ENCODE measurements at places on chromosomes 12 and 14.

DNA sequence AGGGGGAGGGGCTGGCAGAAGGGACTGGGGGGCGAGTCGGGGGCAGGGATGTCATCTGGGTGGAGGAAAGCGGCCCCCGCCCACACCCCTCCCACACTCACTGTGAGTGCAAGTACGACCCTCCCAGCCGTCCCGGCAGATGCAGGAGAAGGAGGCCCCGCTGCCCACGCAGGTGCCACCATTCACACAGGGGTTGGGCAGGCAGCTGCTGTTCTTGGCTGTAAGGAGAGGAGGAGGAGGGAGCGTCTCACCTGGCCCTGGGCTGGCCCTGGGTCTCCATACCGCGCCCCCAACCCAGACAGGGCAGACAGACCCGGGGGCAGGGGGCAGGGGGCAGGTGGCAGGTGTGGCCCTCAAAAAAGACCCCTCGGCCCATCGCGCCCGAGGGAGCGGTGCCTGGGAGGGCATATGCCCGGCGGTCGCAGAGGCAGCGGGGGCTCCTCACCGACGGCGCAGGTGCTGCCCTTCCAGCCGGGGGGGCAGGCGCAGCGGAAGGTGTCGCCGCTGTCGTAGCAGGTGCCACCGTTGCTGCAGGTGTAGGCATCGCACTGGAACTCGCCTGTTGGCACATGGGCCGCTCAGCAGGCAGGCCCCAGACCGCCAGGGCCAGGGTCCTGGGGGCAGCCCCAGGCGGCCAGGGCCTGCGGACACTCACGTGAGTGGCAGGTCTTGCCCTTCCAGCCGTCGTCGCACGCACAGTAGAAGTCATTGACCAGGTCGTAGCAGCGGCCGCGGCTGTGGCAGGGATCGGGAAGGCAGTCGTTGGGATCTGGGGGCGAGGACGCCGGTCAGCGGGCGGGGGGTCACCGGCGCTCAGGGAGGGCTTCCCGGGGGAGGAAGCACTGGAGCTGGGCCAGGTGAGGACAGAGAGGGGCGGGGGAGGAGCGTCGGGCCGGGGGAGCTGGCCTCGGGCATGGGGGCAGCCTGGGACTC, 20.6 kb downstream of the JAG2 start:
- no peak for DNase-seq

DNA sequence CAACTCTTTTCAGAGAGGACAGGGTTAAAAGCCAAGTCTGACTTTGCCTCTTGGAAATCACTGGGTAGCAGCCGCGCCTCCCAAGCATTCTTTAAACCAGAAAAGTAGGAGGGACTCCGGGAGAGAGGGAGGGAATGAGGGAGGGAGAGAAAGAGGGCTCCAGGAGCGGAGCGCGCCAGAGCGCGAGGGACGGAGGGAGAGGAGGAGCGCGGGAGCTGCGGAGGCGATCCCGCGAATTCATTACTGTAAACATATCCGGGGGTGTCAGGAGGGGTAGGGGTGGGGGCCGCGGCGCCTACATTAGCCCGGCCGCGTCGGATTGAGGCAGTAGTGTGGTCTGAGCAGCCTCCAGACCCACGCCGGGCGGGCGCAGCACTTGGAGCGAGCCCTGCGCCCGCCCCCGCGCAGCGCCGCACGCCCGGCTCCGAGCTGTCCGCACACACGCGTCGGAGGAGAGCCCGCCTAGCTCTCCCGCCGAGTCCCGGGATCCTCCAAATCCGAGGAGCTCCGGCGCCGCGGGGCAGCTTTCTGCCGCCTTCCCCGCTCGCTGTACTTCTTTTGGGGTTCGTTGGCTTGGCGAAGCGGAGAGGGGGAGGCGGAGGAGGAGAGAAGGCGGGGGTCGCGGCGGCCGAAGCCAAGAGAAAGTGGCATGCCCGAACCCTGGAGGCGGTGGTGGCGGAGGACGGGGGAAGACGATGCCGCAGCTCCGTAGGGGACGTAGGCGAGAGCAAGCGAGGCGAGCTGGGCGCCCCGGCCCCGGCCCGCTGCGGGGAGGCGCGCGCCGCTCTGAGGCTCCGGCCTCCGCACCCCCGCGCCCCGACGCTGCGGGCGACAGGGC, 3.3 kb downstream of the FLRT2 start:
- DNase-seq: no peak

DNA sequence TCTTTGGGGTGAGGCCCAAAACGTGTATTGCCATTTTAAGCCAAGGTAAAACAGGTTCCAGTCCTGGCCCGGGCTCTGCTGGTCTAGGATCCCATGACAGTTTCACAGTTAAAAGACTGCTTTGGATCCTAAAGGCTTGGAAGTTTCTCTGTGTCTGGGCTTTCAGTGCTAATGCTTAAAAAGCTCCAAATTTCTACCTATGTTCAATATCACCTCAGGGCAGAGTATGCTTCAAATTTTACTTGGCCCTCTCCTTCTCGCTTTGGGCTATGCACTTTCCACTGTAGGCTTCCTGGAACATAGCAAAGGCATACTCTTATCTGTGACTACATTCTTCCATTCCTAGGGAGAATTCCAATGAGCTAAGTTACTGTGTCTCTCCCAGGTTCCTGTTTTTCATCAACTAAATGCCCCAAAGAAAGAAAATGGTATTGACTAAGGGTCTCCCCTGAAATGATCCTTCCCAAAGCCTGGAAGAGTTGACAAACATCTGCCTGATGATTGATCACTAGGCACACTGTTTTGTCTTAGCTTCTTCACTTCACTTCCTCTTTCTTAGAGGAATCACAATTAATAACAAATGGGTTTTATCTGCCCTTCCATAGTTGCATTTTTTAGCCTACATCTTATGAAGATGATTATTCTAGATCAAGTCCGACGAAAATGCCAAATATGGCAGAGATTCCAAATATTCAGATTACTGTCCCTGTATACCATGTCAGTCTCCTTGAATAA, 79.4 kb downstream of the TMTC2 start:
- DNase-seq: no peak

GRCh38 chr12:21773263-21773741, 1.2 kb downstream of the KCNJ8 start:
- no peak for DNase-seq

DNA sequence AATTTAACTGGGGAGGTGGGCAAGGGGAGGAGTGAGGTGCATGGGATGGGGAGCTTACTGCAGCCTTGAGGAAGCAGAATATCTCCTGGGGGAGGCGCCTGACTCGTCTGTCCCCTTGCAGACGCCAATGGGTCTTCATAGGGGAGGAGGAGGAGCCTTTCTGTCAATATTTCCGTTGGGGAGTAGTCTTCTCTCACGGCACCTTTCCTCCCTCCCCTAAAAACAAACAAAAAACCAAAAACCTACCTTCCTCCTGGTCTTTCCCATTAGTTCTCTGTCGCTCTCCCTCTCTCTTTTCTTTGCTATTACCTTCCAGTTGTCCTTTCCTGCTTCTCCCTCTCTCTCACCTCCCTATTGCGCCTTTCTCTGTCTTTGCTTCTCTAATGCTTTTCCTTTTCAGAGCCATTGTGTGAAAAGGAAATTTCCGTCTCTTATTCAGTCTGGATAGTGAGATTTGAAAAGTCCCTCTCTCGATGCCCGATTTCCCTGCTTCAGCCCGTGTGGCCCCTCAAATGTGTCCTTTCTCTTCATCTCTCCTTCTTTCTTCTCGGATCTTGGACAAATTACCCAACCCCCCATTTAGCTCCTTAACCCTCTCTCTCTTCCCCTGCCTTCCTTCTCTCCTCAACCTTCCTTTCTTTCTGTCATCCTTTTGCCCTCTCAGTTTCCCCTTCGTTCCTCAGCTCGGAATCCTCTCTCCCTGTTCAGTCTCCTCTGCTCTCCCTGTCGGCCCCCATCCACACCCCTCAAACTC, 5.9 kb downstream of the GPR84 start:
- DNase-seq: peak; percentile 37

- DNase-seq: no peak
Measured at GRCh38 chr14:105466531-105467248, 7.9 kb upstream of the CRIP2 start.

DNA sequence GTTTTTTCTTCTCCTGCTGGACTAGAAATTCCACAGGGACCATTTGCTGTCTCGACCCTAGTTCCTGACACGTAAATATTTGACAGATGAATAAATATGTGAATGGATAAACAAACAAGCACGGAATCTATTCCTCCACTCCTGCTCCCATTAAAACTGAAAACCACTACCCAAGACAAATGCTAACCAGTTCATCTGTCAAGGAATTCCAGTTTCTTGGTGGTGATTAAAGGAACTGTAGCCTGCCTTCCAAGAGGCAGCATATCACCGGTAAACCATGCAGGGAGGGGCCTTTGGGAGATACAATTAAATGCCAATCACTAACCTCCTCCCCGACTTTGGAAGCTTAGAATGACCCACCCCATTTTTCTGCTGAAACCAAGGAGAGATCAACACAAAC, 95.4 kb downstream of the TTC7B start:
- DNase-seq: no peak

- DNase-seq: no peak
Measured at GRCh38 chr14:75223664-75224154, 47.3 kb upstream of the TMED10 start.

DNA sequence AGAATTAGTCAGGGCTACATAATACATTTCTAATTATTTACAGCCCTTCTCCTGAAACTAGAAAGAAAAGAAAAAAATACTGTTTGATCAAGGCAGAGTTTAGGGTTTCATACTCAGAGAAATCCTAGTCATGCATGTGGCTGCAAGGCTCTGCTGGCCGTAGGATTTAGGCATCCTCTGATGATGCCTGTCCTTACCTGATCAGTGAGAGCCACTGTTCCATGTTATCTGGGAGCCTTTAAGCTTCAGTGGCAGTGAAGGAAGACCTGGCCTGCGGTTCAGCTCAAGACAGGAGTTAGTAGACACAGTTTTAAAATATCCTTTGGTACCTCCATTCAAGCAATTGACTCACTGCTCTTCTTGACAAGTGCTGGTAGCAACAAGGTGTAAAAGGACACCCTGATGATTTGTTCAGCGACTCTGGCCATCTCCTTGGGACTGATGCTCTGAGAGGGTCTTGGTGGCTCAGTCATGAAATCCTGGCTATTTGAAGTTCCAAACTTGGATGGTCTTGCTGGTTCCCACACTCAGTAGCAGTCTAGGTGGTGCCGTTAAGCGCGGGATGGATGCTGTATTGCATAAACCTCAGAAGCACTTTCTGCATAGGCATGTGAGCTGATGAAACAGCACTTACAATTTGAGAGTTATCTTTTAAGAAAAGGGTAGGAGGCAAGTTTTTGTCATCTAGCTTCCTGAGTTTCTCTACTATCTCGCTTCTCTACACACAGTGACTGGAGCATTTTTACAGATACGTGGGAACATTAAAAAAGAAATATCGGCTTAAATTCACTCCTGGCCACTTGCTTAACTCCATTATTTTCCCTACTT, 162.0 kb downstream of the SAMD4A start:
- no peak for DNase-seq

DNA sequence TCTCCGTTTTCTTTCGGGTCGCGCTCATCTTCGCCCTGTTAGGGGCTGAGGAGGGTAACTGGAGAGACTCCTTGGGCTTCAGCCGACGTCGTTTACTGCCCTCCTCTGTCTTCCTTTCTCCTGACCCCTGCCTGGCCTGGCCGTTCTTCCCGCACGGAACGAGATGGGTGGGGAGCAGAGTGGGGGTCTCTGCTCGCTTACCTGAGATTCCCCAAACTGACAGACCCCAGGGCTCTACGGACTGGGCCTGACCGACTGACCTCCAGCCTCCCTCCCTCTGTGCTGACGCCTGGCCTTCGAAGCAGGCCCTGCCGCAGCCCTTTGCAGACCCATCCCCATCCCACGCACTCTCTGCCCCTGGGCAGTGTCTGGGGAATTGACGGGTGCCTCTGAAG, 439 bp downstream of the GOLGA5 start:
- no peak for DNase-seq

GRCh38 chr14:69708049-69708448, 58.9 kb upstream of the SRSF5 start:
- no peak for DNase-seq

GRCh38 chr14:34044373-34044637, 93.4 kb upstream of the EGLN3 start:
- no peak for DNase-seq

- no peak for DNase-seq
Measured at GRCh38 chr12:3178671-3179313, 101.6 kb downstream of the TSPAN9 start.

DNA sequence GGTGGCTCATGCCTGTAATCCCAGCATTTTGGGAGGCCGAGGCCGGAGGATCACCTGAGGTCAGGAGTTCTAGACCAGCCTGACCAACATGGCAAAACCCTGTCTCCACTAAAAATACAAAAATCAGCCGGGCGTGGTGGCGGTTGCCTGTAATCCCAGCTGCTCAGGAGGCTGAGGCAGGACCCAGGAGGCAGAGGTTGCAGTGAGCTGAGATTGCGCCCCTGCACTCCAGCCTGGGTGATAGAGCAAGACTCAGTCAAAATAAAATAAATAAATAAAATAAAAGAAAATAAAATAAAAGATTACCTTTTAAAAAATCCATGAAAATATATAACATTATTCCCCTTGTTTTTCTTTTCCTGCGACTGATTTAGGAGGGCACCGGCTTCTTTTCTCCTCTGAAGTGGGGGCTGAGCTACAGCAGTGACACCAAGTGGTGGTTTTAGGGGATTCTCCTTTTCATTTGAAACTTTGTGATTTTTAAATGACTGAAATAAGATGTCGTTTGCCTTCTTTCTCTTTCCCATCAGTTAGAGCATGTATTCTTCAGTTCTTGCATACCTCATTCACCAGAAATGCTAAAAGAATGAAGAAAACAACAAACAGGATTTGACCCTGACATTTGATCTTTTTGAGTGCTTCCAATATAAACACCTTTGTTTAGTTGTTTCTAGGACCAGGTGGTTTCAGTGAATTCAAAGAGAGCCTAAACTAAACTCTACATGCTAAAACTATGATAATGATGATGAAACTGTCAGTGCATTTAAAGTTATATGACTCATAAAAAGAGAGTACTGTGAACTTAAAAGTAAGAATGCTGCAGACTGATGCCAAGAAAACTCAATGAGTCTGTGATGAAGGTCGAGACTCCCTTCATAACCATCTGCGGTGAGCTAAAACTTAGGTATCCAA, 22.6 kb upstream of the PKP2 start:
- DNase-seq: no peak

GRCh38 chr12:2334271-2334670, 281.5 kb downstream of the CACNA1C start:
- DNase-seq: no peak

- DNase-seq: no peak
Measured at GRCh38 chr12:906062-906585, 43.4 kb downstream of the RAD52 start.

DNA sequence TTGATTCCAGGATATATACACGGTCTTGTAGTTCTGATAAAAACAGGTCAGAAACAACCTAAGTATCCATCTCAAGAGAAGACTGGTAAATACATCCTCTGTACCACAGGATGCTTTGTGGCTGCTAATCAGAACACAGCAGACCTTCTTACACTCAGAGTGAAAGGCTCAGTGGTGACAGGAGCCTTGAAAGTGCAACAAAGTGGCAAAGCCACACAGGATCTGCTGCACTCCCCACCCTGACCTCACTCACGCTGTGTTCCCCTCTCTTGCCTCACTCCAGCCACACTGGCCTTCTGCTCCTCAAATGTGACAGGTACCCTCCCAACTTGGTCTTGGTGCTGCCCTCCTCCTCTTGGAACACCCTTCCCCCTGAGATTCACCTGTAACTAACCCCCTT, 98.1 kb upstream of the GRIP1 start:
- no peak for DNase-seq

All from stimulated activated naive CD4-positive, alpha-beta T cell treated with Interleukin-2 at 50 U/mL for 16 hours (primary cell).